ENCODE measurements at places on chromosomes 5 and 9.

GRCh38 chr5:161547738-161548486 is 1.4 kb upstream of the GABRB2 start:
- peak; percentile 48 for DNase-seq

GRCh38 chr5:170341545-170341944 is 44.0 kb upstream of the LCP2 start:
- no peak for DNase-seq

DNA sequence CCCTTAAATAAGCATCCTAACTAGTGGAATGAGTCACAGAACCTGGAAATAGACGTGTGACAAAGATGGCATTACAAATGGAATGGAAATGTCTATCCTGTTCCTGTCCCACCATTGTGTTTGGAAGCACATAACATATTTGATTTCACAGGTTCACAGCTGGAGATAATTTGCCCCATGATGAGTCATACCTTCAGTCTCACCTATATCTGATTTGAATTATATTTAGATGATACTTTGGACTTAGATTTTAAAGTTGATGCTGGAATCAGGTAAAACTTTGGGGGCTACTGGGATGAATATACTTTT is 92.5 kb downstream of the CEMIP2 start:
- DNase-seq: no peak

DNA sequence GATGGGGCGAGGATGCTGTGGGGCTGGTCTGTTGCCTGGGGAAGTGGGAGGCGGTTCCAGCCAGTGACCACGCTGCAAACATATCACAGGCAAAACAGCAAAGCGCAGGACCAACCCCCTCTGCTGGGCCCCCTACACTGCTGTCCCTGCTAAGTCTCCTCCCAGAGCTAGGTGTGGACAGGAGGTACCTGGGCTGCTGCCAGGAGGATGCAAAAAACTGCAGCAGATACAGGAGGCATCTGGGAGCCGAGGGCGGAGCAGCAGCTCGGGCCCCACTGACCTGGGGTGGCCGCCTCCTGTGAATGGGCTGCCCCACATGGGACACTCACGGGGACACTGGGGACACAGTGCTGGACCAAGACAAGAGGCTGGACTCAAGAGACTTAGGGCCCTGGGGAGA is 48.0 kb upstream of the PHYKPL start:
- DNase-seq: no peak
